ENCODE measurements at places on chromosomes 2 and 18.

GRCh38 chr2:45754131-45755010 lies 102.9 kb downstream of the PRKCE start:
- DNase-seq: no peak

- DNase-seq: no peak
Measured at GRCh38 chr2:219595256-219595655, 2.4 kb upstream of the STK11IP start.

- DNase-seq: no peak
Measured at GRCh38 chr2:241218131-241219029, 29.9 kb downstream of the ANO7 start.

- DNase-seq: no peak
Measured at GRCh38 chr2:32502941-32503340, 124.9 kb upstream of the TTC27 start.

DNA sequence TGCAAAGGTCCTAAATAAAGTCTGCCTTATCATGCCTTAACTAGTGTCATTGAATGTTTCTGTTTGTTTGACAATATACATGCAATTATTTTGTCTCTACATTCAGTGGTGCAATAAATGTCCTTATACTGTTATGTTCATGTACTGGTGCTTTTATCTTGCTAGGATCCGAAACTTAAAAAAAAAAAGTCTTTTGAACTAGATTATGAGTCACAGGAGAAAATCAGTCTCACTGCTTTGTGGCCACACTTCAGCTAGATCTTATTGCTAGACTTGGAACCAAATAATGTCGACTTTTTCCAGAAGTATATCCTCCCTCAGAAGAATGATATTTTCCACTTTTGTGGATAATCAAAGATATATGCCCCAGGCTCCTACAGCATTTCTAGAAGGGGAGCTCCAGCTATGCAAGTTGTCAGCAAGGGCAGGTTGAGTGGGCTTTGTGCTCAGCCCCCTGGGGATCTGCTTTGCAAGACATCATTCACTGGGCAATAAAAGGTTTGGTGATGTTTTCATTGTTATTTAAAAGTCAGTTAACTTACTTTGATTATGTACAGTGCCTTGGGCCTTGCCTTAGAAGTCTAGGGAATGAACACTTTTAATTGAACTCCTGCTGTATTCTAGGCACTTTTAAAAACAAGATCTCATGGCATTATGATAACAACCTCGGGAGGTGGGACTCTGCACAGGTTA lies 157.1 kb upstream of the LRRTM1 start:
- no peak for DNase-seq

GRCh38 chr2:88933980-88934379 lies 242.5 kb downstream of the RPIA start:
- DNase-seq: no peak

GRCh38 chr2:96931966-96932365 lies 54.4 kb downstream of the FAM178B start:
- DNase-seq: no peak

DNA sequence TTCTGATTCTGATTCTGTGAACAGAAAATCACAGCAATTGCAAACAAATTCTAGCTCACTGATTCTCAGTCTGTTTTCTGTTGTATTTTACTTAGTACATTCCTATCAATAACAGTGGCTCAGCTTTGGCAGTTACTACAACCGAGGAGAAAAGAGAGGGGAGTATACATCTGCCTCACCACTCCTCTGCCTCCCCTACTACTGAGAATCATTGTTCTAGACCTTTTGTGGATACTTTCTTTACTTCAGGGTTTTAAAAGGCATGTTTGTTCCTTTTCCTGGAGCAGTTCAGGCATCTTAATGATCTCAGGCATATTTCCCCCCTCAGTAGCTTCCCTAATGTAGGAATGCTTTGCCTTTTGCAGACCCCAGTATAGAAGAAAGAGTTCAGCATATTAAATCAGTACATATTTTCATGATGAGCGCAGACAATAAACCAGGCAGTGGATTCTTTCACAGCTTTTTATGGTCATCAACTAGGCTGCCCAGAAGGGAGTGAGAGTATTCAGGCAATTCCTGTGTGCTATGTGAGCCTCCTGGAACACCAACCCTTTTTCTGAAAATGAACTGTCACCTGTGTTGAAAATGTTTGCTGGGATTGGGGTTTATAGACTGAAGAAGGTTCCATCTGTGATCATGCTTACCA lies 10.3 kb downstream of the STAMBP start:
- DNase-seq: no peak

- no peak for DNase-seq
Measured at GRCh38 chr2:138622613-138623012, 121.0 kb downstream of the SPOPL start.

GRCh38 chr2:43134571-43134889 lies 91.9 kb downstream of the ZFP36L2 start:
- no peak for DNase-seq

DNA sequence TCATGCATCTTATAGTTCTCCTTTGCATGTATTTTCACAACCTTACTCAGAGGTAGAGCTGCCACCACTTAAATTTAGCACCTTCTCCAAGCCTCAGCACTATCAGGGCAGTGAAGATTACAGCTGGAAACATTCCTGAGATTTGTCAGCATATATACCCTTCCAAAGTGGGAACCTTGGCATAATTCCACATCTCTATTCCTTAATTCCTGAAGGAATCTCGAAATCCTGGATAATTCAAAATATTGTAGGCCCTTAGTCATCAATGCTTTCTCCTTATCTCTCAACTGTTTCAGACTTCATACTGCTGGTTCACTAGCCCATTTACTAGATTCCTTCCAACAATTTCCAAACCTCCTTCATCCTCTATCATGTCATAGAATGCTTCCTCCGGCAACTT lies 87.4 kb downstream of the ITSN2 start:
- DNase-seq: no peak

Measured in amygdala (tissue), 56 donors.